ENCODE measurements at places on chromosomes 2 and 18. TPM values are rescaled to one million over a fixed set of nuclear protein-coding genes. Genes with fewer than 3 reads are reported as not detected.

- DNase-seq, result no peak
Measured at GRCh38 chr18:42838546-42839145, 276.8 kb downstream of the RIT2 start.

- no peak for DNase-seq
Measured at GRCh38 chr2:129729011-129729410, 250.5 kb upstream of the RAB6C start.

- DNase-seq, result no peak
Measured at GRCh38 chr2:42598656-42599055, 30.2 kb downstream of the MTA3 start.

DNA sequence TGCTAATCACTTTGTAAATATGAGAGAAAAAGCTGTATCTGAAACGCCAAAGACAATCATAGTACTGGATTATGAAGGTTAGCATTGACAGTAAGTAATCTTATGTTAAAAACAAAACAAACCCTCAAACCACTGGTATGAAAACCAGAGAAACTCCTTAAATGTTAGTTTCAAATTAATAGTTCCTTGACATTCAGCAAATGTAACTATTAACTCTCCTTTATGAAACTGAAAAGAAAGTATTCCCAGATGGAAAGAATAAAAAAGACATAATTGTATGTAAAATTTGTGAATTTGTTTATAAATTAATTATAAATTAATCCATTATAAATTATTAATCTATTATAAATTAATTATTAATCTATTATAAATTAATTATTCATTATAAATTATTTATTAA is 12.3 kb downstream of the FASTKD1 start:
- no peak for DNase-seq

- no peak for DNase-seq
Measured at GRCh38 chr2:40200366-40200915, 251.4 kb downstream of the SLC8A1 start.

ABCG5 gene
- 0.63 TPM for polyA plus RNA-seq

GRCh38 chr2:176138526-176138922 is 9.0 kb downstream of the HOXD8 start:
- no peak for DNase-seq

UBXN4 gene
- 179 TPM for polyA plus RNA-seq

DNA sequence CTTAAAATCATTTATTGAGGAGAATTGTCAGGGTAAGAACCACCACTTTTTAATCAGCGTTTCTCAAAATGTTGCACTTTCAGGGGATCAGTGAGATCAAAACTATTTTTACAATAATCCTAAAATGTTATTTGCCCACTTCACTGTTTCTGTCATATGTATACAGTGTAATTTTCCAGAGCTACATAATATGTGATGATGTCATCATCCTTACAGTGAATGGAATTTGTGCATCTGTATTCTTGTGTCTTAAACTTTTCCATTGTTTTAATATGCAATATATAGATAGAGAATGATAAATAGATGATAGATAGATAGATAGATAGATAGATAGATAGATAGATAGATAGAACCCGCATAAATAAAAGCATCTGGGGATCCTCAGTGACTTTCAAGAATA is 518.0 kb downstream of the ADCYAP1 start:
- no peak for DNase-seq
